ENCODE measurements at places on chromosomes 12 and 14.

DNA sequence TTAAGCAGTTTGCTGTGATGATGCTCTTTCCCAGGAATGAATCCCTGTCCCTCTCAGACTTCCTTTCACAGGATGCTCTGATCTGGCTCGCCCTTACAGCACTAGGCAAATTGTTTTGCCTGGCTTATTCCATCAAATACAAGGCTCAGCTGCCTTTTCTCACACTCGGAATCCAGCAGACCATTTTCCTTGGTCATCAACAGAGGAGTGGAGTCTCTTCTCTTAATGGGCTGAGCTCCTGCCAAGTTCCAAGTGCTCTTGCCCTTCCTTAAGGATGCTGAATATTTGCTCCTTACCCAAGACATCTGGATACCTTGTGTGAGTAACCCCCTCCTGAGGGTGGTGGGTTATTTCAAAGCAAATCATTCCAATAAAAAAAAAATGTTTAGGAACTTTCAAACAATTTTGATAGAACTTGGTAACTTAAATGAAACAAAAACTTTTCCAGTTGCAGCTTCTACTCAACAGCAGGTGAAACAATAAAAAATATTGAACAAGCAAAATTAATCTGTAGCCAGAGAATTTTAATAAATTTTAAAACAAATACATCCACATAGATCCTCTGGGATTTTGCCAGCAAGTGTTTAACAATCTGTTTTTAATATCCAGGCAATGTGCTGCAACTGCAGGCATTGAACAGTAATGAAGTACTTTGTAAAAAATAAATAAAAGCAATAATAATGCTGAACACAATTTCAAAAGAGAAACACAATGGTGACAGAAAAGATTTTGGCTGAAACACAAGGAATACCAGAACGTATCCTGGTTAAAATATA lies 264.0 kb upstream of the FAR2 start:
- DNase-seq = no peak

DNA sequence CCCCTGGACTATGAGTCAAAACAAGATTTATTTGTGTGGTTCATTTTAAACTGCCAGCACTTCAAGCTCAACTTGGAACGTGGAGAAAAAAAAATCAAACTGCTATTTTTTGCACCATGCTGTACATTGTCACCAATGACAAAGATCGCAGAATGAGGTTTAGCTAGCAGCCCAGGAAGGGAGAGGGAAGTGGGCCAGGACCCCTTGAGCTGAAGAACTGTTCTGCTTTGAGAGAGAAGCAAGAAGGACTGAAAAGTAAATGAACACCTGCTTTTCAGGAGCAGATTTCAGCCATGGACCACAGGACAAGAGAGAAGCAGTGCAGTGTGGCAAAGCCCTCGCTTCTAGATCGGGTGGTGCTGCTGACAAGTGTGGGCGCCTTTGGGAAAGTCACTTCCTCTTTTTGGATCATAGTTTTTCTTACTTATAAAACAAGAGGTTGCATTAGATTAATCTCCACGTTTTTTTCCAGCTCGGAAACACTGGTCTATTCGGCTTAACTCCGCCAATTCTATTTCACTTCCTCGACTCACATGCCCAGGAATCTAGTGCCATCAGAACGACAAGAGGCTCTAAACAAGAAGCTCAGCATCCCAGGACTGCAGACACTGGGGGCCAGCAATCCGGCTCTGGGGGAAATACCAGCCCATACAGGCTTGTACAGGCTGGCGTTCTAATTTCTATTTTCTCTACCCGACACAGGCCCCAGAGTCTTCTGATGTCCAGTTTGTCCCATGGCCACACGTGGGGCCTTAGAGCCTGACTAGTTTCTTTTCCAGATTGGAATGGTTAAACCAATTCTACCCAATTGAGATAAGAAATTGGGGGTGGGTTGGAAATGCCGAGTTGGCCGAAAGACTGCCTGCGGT lies 129.9 kb downstream of the CRACR2A start:
- no peak for DNase-seq

GRCh38 chr12:103947871-103948555 lies 17.7 kb upstream of the TDG start:
- no peak for DNase-seq

DNA sequence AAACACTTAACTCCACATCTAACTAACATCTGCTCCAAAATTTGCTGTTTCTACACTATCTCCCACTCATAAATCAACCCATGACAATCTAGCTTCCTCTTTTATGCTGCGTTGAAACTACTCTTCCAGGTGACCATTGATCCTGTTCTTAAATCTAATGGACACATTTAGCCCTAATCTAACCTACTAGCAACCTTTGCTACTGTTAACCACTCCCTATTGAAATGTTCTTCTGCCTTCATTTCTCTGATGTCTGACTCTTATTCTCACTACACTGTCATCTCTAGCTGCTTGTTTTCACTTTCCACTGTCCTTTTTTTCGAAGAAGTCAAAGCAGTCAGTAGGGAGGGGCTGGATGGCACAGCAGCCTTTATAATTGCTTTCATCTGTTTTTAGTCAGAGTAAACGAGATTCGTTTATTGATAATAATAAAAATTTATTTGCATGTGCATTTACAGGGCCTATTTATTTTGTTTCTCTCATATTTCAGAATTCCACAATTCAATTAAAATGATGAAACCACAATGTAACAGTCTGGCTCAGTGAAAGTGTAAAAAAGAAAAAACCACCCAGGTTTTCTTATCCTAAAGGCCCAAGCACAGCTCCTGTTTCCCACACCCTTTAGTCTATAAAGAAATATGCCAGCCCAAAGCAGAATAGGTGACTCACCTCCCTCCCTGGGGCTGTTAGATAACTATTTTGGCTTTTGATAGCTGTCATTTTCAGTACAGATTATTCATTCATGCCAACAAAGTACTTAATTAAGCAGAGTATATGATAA lies 44.9 kb downstream of the ATP2B1 start:
- DNase-seq = no peak

DNA sequence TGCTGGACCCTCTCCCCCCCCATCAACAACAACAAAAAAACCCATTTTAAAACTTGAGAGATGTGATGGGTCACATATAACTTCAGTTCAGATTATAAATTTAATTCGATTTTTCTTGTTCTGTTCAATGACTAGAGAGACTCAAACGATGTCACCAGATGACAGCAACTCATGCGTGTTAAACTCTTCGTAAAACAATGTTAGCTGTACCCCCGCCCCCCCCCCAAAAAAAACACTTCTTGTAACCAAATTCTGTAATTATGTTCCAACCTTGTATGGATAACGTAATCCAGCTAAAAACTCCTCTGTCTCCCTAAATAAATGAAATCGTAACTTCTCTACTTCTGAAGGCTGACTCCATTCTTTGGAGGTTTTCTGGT lies 614 bp upstream of the NACA start:
- no peak for DNase-seq

GRCh38 chr12:71567537-71567936 lies 96.1 kb downstream of the ZFC3H1 start:
- DNase-seq = no peak

GRCh38 chr14:60944204-60944603 lies 36.7 kb downstream of the TRMT5 start:
- DNase-seq = peak; percentile 2

- no peak for DNase-seq
These were observed 40.5 kb downstream of the DLK1 start for GRCh38 chr14:100767003-100767787.

- no peak for DNase-seq
These were observed 33.4 kb downstream of the IL31 start for GRCh38 chr12:122140467-122141257.

DNA sequence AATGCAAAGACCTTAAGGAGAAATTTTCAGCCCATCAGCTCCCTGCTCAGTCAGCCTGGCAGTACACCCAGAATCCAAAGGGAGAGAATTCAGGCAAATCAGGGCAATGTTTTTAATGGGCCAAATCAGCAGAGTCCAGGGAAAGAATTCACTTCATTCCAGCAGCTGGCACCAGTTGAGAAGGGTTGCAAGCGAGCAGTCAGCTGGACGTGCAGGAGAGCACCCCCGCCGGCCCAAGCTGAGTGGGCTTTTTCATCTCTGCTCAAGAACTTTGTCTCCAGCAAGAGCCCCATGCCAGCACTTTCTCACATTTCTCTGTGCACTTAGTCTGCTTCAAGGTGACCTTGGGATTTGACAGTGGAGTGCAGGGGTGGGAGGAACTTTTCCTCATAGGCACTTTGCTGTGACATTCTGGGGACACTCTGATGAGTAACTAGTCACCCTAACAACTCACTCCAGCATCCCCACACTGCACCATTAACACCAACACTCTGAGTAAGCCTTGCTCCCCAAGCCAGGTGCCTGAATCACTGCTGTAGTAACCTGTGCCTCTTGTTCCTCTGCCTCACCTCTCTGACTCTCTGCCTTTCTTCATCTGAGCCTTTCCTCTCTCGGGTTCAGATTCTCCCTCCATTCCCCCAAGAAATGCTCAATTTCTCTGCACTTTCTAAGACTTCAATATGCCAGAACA lies 2.2 kb downstream of the ENDOU start:
- DNase-seq = no peak

- DNase-seq = no peak
These were observed 8.9 kb downstream of the FOXA1 start for GRCh38 chr14:37585971-37586796.

DNA sequence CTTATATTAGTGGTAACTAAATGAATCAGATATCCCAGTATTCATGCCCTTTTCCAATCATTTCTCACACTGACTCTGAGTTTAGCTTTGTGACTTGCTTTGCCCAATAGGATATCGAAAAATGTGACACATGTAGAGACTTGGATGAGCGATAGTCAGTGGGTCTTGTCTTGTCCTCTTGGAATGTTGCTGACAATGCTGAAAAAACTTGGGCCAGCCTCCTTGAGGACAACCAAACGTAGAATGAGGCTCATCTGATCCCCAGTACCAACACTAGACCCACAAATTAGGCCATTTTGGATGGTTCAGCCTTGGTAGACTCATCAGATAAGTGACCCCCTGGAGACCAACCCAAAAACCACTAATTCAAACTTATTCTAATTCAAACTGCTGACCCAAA lies 351.0 kb downstream of the GRIN2B start:
- no peak for DNase-seq

- peak; percentile 21 for DNase-seq
These were observed 25.4 kb downstream of the HSPB8 start for GRCh38 chr12:119204131-119204530.

- DNase-seq = no peak
These were observed 20.0 kb downstream of the GAS2L3 start for GRCh38 chr12:100593490-100593889.

DNA sequence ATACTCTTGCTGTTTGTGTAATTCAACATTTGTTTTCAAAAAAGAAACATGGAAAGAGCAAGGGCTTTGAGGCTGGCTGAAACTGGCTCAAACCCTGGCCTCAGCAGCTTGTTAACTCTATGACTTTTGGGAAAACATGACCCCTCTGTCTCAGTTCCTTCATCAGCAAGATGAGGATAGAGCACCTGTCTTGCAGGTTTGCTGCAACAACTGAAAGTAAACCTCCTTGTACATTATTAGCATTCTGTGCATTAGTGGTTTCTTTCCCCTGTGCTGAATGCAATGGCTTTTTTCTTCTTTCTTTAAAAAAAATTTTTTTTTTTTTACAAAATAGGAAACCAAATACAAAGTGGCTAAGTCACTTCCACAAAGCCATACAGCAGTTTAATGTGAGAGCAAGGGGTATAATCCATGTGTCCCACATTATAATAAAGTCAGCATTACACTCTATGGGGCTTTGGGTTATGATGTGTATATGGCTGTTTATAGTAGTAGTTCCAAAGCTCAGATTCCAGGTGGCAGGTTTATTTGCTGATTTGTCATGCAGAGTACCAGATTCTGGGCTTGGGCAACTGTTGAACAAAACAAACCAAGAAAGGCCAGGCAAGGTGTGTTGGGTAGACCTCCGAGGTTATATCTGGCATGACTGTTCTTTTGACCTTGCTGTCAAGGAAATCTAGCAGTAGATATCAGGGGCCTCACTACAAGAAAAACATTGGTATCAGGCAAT lies 194.5 kb upstream of the CNOT2 start:
- no peak for DNase-seq

DNA sequence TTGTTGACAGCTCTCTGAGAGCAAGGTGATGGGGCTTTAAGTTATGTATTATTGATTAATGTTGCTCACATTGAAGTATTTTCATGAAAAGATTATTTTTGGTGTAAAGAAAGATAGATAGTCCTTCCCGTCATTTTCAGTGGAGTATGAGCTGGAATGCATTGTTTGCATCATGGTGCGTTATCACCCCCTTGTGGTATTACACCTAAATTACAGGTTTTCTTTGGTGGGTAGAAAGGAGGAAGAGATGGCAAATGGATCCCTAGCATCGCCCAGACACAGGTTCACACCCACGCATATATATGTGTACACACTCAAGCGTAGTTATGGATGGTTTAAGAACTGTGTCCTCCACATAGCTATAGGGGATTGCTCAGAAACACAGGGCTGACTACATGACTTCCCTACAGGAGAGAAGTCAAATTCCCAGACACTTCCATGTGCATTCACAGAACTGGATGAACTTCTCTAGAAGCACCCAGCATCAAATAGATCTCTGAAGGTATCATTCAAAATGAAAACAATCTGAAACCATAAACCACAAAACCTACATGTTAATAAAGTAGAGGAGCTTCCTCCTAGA lies 14.4 kb upstream of the SERPINA10 start:
- no peak for DNase-seq

DNA sequence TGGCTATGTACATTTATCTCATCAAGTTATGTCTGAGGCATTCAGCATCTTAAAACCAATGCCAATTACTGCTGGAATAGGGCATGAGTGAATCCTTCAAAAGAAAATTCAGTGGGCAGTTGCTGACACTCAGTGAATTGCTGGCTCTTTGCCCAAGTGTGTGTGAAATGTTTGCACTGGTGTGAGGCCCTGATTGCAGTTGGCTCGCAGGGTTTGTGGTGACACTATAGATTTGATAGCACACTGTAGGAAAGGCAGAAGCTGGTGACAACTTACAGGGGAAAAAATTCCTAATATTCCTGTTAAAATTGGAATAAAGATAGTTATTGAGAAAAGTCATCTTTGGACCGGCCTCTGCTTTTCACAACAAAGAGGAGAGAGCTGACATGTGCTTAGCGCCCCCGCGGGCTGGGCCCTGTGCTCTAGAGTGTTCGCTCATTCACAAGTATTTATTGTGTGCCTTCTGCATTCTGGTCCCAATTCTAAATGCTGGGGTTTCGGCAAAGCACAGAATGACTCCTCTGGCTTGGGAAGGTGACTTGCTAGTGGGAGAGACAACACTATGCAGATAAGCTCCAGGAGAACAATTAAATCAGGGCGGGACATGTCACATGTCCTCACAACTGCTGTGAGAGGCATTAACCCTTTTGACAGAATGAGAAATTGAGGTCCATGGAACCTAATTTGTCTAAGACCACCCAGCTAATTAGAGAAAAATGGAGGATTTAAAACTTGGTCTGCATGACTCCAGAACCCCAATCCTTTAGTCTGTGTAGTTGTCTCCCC lies 418.7 kb downstream of the NPAS3 start:
- DNase-seq = no peak

DNA sequence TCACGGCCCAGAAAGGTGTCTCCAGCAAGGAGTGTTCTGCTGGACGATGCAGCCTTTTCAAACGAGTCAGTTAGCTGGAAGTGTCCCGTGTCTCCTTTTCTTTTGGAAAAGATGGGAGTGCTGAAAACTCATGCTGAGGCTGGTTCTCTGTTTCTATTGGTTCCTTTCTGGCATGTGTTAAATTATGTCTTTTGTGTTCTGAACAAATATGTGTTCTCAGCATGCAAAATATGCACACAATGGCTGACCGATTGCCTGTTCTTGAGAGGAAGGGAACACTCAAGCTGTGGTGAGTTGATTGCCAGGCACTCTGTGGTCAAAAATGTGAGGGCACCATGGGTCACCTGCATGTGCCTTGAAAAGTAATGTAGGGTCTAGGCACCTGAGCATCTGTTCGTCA lies 181.3 kb downstream of the CACNA1C start:
- DNase-seq = no peak

GRCh38 chr12:94504386-94504785 lies 44.7 kb upstream of the CEP83 start:
- DNase-seq = no peak

All from umbilical cord (tissue), 2 donors.